MG63 (cell line): ENCODE measurements at places on chromosomes 16 and 17. TPM values are rescaled to one million over a fixed set of nuclear protein-coding genes. Genes with fewer than 3 reads are reported as not detected.

SOX15 gene
- total RNA-seq = 0.23 TPM in 1 of 2 replicates, not detected in the other

- DNase-seq = peak; percentile 99
These were observed 144.7 kb upstream of the SOX9 start for GRCh38 chr17:71976011-71976649.

- no peak for DNase-seq
These were observed 5.9 kb downstream of the ZNF646 start for GRCh38 chr16:31080035-31080629.

DNA sequence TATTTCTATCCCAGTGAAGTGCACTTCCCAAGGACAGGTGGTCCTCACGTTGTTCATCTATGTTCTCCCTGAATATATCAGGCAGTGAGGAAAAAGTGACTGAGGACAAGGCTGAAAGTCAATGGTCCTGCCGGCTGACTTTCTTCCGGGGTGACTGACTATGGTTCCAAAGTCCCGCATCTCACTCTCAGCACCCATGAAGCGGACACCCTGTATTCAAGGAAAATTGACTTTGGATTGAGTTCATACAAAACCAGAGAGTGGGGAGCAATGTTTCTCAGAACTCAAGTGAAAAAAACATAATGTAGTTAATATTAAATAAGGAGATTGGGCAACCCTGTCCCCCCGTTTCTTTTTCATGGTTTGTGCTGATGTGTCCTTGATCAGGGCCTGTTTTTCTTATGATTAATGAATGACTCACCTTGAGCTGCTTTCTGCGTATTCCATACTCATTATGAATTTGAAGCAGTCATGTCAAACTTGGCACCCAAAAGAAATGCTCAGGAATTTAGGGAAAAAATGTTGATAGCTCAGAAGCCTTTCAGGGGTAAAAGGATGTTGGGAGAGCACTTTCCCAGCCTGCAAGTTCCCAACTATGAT, 184.0 kb downstream of the CYLD start:
- no peak for DNase-seq

HOXB4 gene
- 0.86 and 4.2 TPM in 2 replicates for total RNA-seq

NOTUM gene
- 0.66 TPM in 1 of 2 replicates, not detected in the other for total RNA-seq

DNA sequence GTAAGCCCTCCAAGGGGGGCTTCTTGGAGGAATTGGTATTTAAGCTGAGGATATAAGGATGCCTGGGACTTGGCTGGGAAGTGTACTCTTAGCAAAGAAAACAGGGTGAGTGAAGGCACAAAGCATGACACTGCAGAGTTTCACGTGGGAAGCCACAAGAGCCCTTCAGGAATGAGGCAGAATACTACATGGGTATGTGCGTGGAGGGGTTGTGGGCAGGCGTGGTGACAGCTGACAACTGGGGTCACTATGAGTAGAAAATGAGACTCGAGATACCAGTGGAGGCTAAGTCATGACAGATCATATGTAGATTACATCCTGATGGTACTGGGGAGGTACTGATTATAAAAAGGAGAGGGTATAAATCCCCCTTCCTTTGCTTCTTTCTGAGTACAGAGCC, 78.1 kb upstream of the XYLT1 start:
- no peak for DNase-seq

DNA sequence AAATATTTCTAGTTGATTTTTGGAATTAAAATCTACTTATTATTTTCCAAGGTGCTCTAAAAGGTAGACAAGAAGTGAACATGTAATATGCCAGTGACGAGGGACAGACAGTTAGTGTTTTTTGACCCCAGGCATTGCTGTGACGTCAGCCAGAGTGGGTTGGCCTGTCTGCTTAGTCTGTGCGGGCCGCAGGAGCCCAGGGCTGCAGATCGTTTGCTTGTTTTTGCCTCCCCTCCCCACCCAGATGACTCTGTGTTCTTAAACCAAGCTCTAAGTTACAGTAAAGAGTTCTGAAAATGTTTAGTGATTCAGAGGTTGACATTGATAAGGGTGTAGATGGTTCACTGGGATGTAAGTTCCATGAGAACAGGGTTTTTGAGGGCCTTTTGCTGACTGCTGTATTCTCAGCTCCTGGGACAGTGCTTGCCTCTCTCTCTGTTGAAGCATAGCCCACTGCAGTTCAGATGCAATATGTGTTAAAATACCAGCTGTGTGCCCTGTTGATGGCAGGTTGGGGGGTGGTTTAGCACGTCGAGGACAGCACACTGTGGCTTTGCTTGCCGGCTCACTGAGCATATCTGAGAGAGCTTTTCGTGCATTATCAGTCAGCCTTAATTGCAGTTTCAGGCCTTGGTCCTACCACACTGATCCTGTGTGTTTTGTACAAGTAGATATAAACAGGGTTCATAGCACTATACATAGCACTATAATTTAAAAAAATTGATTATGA, 64.8 kb downstream of the SEC14L1 start:
- no peak for DNase-seq

- DNase-seq = no peak
These were observed 60.0 kb downstream of the CRISPLD2 start for GRCh38 chr16:84879569-84880487.
